CD4-positive, CD25-positive, alpha-beta regulatory T cell (primary cell): ENCODE measurements at places on chromosomes 12 and 14.

GRCh38 chr12:88726806-88727720 is 146.8 kb upstream of the KITLG start:
- DNase-seq, result no peak

GRCh38 chr14:90140956-90141316 is 79.1 kb downstream of the KCNK13 start:
- DNase-seq, result no peak

DNA sequence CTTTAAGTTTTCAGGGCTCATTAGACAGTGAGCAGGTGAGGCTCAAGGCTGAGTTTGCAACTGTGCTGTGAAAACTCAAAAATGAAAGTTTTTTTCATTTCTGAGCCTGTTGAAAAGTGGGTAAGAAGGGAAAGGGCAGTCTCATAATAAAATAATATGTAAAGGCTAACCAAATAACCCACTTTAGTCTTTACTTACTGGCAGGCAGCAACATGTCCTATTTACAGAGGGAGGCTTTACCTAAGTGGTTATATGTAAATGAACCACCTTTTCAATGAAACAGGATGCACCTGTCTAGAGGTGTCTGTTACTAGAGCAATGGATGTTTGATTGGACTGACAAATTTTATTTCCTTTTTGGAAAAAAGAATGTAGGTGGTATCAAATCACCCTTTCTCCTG is 158.0 kb downstream of the ETV6 start:
- peak; percentile 13 for DNase-seq

DNA sequence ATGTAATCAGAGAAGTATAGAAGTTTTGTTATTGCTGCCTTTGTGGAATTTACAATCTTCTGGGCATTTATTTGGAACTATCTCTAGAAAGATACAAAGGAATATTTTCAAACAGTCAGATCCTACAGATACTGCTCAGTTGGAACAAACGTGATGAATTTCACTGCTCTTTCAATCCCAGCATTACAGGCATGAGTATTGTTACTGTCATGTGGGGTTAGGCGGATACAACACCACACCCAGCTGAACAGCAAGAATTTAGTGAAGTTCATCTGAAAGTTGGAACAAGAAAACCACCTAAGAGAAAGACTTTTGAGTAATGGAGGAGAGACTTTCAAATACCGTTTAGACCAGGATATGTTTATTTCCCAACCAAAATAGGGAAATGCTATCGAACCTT is 123.3 kb upstream of the PLXNC1 start:
- DNase-seq, result no peak

DNA sequence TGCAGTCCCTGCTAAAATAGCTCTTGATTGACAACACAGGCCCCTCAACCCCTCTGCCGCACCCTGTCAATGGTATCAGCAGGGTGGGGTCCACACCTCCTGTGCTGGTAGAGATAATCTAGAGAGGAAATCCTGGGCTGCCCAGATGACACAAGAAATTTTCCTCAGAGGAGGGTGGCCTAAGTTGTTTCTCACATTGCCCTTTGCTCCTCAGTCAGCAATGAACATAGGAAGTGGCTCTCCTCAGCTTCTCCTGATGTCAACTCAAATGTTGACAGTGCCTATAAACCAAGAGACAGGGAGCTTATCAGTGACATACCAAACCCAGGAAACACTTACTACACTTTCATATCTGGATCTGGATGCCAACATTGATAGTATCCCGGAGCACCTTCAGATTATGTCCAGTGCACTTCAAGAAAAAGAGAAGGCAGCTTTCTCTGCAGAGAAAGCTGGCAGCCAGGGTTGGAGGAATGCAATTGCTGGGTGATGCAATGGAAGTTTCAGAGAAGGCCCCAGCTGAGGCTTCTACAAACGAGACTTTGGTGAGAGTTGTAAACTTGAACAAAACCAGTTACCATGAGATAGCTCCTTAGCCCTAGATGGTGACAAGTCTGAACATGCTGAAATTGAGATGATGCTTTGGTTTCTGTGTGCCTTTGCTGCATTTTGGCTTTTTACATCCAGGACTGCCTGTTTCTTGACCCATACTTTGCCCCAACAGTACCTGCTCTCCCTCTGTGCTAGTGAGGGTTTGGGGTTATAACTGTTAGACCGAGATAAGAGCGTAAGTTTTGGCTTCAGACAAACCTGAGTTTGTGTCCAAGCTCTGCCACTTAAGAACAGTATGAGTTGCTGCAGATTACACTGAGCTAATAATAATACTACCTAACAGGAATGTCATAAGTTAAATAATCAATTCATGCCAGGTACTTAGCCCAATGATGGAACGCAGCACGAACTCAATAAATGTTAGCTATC is 183.5 kb downstream of the NUAK1 start:
- no peak for DNase-seq

DNA sequence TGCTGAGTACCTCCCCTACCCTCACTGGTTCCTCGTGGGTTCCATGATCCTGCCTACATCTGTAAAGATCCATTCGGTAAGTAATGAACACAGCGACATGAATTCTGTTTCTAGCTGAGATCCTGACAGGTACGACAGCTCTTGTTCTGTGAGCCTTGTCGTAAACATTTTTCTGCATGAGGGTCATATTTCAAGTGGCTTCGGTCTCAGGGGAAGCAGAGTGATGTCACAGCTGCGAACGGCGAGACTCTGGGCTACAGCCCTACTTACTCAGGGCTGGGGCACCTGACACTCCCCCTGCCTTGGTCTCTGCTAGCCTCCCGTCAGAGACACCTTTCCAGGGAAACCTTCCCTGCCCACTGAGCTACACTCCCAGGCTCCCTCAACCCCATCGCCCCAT is 85.8 kb downstream of the RBM19 start:
- DNase-seq, result no peak

DNA sequence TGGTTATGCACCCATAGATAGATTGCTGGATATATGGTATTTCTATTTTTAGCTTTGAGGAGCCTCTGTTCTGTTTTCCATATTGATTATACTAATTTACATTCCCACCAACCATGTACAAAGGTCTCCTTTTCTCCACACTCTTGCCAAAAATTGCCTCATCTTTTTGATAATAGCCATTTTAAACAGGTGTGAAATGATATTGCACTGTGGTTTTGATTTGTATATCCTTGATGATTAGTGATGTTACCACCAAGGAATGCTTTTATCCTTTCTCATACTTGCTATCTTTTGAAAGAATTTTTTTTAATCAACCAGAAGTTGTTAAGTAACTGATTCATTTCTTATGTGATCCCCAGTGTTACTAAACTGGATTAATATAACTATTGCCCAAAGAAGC is 60.0 kb downstream of the BBS10 start:
- DNase-seq, result no peak

- no peak for DNase-seq
These were observed 16.6 kb upstream of the RND1 start for GRCh38 chr12:48882315-48882687.

GRCh38 chr12:117679776-117680175 is 289.0 kb downstream of the KSR2 start:
- DNase-seq, result no peak
